Stimulated activated CD4-positive, alpha-beta T cell treated with anti-CD3 and anti-CD28 coated beads, Interleukin-1b, Interleukin-23, amount 100 ng/mL, for 24 hours (primary cell): ENCODE measurements at places on chromosomes 3 and 15.

GRCh38 chr3:49198161-49198560 lies 26.8 kb downstream of the KLHDC8B start:
- no peak for DNase-seq

DNA sequence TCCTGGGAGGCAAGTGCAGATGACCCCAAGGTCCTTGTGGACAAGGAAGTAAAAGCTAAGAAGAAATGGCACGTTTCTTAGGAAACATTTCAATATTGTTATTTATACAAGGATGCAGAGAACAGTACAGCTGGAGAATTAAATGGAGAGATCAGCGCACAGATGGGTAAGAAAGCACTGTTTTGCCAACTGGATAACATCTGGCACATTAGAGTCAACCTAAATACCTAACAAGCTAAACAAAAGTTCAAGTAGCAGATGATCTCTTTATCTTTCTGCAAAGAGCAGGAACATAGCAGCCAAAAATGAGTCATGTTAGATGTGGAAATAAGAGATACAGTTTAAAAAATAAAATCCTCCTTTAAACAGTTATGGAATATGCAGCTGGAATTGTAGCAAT lies 15.7 kb upstream of the DPPA4 start:
- DNase-seq = no peak

DNA sequence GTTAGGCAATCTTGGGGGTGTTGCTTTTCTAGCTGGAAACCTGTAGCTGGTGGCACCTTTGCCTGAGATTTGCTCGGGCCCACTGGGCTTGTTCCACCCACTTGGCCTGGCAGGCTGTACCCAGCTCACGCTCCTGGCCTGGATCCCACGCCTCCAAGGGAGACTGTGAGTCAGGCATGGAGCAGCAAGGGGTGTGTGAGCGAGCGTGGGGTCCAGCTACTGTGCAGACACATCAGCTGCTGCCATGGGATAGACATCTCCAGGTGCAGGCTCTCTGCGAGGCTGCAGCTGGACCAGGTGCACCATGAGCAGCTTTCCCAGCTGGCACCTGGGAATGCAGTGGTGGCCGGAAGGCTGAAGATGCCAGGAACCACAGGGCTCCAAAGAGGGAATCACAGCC lies 36.0 kb downstream of the NR1D2 start:
- no peak for DNase-seq

DNA sequence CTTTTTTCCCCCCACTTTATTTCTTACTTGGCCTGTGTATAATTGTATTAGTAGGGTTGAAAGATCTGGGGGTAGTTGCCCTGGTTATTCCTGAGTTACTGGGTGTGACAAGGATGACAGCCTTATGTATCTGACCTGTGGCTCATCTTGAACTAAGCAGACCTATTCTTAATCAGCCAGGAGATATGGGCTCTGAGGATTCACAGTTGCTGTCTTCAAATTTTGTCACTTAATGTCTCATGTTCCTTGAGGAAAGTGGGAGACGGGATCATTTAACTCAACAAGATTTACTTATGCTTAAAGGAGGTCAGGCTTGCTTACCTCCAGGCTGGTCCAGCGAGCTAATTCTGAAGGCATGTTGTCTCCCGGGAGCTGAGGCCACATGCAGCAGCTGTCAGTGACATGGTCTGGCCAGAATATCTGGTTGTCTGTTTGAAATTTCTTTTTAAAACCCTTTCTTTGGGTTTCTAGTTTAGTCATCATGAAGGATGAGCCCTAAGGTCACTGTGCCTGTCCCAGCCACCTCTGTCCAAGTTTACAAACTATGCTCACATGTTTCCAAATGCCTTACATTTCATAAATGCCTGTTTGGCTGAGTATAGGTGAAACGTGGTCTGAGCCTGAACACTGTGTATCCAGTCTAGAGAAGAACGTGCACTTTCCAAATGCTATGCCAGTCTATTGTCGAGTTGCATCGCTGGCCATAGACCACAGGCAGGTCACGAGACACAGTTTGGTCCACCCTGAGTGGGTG lies 26.8 kb downstream of the LRTM1 start:
- no peak for DNase-seq

DNA sequence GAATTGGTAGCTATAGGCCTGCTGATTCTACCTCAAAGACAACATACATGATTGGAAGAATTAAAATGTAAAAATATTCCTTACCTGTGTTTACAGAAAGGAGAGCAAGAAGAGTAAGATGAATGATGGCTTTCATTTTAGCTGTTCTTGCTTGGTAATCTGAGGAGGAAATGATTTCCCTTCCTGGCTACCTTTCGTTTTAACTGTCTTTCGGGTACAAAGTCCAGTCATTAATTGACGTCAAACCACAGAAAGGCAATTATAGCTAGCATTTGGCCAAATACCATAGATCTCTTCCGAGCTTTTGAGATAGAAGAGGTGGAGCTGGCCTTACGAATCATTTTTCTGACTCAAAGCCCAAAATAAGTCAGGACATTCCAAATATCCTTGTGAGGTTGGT lies at the start of gene MUC13:
MUC13 (minus strand) TSS at position 175 of the 400 bp plus-strand sequence; CDS start at position 136, 39 bp downstream.
- no peak for DNase-seq

GRCh38 chr15:25055356-25056068 lies 100.7 kb downstream of the SNRPN start:
- DNase-seq = no peak

- DNase-seq = no peak
Measured at GRCh38 chr3:11356269-11356668, 84.1 kb downstream of the ATG7 start.

- DNase-seq = no peak
Measured at GRCh38 chr15:48176112-48176511, 2.0 kb downstream of the MYEF2 start.
